Stimulated activated naive CD4-positive, alpha-beta T cell (primary cell): ENCODE measurements at places on chromosomes 3 and 15.

- DNase-seq, result no peak
These were observed 52.3 kb upstream of the UTS2B start for GRCh38 chr3:191382661-191383060.

DNA sequence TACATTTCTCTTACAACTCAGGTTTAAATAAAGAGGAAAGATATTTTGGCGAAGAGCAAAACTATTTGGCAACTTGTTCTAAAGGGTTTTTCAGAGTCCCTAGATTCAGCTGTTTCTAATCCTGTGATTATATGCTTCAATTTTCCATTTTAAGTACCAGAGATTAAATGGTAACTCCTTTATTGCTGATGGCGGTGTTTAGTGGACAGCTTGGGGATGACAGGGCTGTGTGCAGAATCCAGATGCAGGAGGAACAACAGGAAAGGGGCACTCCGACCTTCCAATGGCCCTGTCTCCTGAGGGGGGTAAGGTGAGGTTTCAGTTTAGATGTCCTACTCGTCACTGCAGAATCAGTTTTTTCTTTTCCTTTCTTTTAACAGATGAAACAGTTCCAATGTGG lies 405.0 kb downstream of the PDCD6IP start:
- no peak for DNase-seq

DNA sequence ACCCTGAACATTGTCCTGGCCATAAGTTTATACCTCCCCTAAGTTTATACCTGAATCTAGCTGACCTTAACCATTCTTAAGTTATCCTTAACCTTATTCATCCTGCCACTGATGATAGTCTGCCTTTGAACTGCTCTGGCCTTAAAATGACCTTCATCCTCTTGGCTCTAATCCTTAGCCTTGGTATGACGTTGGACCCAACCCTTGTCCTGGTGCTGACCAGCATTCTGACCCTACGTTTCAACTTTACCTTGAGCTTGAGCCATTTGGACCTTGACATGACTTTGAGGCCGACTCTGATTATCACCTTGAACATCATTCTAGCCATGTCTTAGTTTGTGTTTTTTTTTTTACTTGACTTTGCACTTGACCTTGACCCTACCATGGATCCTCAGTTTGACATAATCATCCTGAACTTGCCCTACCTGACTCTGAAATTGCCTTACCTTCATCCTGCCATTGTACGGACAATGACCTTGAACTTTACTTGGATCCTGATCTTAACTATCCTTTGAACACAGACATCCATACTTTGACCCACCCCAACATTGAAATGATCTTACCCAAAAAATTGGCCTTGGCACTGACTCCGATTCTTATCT lies 61.1 kb upstream of the ACAD9 start:
- no peak for DNase-seq

DNA sequence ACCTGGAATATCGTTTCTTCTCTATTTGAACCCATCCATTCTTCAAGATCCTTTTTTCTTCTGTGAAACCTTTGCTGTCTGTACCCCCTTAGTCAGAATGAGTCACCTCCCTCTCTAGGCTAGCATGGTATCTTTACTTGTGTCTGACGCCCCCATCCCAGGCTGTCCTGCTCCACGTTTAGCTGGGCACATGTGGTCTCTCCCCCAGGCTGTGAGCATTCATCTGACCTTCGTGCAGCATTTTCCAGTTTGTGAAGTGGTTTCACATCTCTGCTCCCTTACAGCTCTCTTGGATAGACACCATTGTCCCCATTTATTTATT lies 14.3 kb upstream of the TLE3 start:
- no peak for DNase-seq

GRCh38 chr15:23095796-23096195 lies 40.8 kb downstream of the GOLGA6L1 start:
- DNase-seq, result no peak

- DNase-seq, result peak; percentile 45
These were observed at the start of gene PRRT3 for GRCh38 chr3:9951962-9952805. PRRT3 (minus strand) TSS chr3:9952408; CDS start chr3:9950115, 2,293 bp downstream.

- DNase-seq, result no peak
These were observed 143.1 kb upstream of the TBL1XR1 start for GRCh38 chr3:177340243-177340830.

GRCh38 chr3:50112462-50112861 lies 23.7 kb downstream of the RBM5 start:
- DNase-seq, result no peak
